Brain pericyte (primary cell): ENCODE measurements at places on chromosomes 3 and 15.

- no peak for DNase-seq
Observed at GRCh38 chr3:23000371-23000770, 202.8 kb upstream of the UBE2E2 start.

GRCh38 chr15:60803059-60803458, 324.1 kb upstream of the ICE2 start:
- DNase-seq: no peak

- DNase-seq: no peak
Observed at GRCh38 chr3:37219266-37219665, 44.9 kb upstream of the LRRFIP2 start.

DNA sequence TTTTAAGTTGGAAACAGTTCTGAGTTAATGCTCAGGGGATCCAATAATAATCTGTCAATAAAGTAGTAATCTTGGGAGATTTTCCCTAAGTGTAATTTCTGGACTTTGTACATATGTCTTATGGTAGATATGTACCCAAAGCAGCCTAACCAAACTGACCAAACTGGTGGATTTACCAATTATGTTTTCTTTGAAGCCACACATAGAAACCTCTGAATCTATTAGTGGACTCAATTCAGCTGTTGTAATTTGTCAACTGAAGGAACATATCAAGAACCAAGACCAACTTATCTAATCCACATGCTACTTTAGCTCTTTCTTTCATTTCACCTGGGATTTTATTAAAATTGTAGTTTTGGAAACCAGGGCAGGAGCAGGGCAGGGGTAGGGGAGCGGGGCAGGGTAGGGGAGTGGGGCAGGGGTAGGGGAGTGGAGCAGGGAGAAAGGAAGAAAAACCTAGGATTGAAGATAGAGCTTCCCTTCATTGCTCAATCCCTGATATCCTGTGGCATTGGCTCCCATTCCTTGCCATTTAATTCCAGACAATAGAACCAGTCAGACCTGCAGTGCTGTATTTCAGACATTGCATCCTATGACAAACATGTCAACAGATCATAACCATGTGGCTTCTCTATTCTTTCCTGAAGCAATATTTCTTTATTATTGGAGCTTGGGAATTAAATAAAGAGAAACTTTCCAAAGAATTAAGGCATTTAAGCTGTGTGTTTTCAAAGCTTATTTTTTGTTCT, 101.8 kb downstream of the NFKBIZ start:
- no peak for DNase-seq

DNA sequence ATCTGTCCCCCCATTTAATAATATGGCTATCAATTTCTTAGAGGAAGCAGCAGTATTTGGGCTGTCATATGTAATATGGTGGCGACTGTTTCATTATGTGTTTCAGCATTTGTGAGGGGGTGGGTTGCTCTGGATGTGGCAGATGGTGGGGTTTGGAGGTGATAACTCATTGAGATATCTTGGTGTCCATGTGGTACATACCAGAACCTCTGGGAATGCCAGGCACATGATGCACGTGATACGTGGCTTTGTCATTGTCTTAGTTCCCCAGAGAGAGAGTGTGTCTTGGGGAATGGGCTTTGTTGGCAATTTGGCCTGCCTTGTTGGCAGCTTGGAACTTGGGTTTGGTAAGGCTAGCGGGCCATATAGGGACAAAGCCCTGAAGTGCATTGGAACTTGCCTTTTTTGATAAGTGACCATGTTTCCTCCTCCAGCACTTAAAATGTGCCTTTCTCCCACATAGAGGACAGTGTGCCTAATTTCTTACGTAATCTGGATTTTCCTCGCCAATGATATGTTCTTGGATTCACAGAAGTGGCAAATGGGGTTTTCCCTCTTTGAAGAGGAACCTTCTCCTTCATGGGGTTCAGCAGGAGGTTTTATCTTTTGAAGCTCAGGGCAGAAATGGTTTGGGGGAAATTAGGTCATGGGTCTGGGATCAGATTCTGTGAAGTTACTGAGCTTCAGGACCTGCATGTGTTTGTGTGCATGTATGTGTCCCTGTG, 79.5 kb downstream of the DNASE1L3 start:
- DNase-seq: no peak

- no peak for DNase-seq
Observed at GRCh38 chr15:33104212-33104611, 90.3 kb downstream of the FMN1 start.

- DNase-seq: no peak
Observed at GRCh38 chr3:160451602-160452001, 2.0 kb upstream of the TRIM59 start.

DNA sequence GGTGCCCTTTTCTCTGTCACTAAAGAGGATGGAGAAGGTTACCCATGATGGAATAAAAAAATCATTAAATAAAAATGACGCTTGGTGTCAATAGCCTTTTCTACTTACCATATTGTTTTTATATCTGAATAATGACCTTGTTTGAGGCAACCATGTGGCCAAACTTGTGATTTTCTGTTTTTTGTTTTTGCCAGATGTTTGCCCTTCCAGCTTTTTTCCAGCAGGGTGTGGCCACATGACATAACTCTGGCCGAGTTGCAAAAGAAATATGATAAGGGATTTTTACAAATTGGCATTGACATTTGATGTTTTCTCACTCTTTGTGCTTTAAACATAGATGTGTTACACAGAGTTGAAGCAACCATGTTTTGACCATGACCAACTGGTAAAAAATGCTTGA, 39.7 kb upstream of the EPHA3 start:
- DNase-seq: no peak

DNA sequence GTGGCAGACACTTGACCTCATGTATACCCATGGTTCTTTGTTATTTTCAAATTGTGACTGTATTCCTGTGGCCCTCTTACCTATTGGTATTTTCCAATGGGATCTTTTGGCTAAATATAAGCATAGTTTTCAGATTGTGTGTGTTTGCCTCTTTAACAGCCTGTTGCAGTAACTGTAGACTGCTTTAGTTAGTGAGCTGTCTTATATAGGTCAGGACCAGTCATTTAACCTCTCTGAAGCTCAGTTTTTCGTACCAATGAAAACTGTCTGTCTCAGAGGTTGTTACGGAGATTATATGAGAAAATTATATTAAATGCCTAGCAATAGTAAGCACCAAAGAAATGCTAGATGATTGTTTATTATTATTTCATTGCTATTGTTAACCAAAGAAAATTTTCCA, 29.3 kb upstream of the CAPN3 start:
- no peak for DNase-seq

- no peak for DNase-seq
Observed at GRCh38 chr3:24493746-24494617, 668 bp downstream of the THRB start.

- DNase-seq: no peak
Observed at GRCh38 chr3:86942206-86942605, 48.7 kb downstream of the VGLL3 start.

DNA sequence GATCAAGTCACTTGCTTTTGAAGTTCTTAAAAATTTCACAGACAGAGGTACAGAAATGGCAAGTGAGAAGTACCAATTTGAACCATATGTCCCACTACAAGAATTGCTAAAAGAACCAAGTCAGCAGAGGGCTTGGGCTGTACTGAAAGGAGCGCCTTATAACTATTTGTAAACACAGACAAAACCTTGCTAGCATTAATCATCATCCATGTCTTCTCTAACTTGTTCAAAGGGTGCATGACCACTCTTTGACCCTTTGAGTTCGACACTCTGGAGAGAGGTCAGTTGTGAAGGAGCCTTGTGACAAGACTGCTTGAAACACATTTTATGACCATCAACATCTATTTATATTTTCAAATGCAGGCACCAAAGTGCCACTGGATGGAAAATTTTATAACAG, 191.7 kb downstream of the PDZRN3 start:
- DNase-seq: no peak

DNA sequence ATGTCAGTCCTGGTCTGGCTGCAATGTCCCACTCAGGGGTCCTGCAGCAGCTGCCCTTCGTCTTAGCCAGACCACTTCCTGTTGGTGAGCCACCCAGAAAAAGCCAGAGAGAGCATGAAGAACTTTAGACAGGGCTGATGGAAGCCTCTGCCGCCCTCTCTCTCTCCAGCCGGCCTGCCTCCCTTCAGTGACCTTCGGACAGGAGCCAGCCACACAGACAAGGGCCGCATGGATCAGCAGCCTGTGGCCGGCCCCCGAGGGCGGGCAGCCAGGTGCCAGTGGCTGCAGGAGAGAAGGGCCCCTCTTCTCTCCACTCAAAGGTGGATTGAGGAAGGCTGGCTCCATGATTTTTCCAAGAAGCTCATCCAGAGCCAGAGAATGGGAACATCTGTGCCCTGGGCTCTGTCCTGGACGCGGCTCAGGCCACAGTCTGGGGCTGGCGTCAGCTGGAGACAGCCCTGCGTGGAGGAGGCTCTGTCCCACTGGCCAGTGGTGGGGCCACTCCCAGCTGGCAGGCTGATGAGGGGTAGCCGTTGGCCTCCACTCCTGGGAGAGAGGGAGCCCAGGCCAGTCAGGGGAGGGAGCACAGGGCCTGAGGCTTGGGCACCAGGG, 42.9 kb downstream of the ISG20 start:
- DNase-seq: no peak

GRCh38 chr3:51390246-51391074, 625 bp upstream of the RBM15B start:
- no peak for DNase-seq

GRCh38 chr3:13046569-13047274, 26.5 kb downstream of the IQSEC1 start:
- DNase-seq: no peak

DNA sequence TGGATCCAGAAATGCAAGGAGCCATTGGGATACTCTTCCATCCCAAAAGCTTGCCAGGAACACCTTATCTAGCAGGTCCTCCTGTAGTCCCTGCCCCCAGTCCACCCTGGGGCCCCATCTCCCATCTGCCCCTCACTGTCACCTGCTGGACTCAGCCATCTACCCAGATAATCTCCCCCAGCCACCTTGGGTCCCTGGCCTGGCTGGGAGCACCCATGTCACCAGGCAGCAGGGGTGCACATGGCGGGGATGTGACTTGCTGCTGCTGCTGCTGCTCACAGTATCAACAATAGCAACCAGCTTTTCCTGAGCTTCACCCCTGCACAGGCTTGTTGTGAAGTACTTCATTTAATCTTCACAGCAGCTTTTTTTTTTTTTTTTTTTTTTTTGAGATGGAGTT, 12.6 kb downstream of the PTH1R start:
- DNase-seq: no peak

DNA sequence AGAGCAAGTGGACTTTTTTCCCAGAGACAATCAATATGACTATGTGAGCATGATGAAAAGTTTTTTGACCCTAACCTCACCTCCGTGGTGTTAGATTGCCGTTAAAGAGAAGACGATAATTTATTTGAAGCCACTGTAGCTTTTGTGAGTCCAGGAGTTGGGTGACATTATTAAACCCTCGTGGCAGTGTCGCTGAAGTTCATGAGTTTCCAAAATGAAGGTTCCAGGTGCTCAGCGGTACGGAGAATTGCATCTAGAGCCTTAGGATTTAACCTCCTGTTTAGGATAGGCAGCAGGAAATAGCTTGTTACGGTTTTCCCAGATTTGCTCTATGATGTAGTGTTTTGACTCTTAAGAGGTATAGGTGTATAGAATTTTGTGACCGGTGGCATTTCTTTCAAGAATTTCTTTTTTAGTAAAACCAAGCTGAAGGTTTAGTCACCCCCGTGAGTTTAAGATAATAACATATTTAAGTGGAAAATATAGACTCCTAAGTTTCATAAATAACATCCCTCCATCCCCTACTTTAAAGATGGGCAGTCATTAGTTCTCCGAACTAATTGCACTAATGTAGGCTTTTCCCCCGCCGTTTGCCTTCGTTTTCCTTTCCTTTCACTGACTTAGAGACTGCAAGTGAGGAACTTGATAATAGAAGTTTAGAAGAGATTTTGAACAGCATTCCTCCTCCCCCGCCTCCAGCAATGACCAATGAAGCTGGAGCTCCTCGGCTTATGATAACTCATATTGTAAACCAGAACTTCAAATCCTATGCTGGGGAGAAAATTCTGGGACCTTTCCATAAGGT, 2.0 kb downstream of the SMC4 start:
- no peak for DNase-seq

DNA sequence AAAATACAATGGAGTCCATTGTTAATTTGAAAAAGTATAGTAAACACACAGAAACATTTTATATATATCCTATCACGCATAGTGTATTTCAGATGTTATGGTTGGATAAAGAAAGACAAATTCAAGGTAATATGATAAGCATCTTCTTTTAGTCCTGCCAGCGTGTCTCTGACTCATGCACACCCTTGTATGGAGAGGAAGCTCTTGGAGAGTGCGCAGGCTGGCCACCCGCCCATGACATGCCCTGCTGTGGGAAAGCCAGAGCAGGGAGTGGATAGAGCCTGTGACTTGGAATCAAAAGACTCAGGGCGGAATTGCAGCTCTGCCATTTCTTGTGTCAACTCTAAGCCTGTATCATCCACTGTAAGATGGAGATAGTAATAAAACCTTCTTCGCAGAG, 23.0 kb upstream of the COPG1 start:
- DNase-seq: no peak

DNA sequence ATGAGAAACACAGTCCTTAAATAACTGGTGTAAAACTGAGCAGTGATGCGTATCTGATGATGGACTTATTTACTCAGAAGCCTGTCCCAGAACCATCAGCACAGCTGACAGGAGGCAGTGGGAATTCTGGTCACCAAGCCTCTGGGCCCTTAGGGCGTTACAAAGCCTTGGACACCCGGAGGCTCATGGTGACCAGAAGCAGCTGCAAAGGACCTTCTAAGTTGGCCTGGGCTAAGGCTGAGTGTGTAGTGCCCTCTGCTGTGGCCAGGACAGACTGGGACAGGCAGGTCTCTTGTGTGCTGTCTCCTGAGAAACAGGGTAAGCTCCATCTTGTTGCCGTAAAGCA, 168.9 kb downstream of the ATP10A start:
- DNase-seq: no peak

- no peak for DNase-seq
Observed at GRCh38 chr3:183576487-183577107, 21.1 kb upstream of the KLHL6 start.

GRCh38 chr3:117439812-117440211, 730.2 kb downstream of the TUSC7 start:
- no peak for DNase-seq

GRCh38 chr3:11706604-11707003, 62.9 kb upstream of the VGLL4 start:
- no peak for DNase-seq

GRCh38 chr15:36373550-36373949, 205.9 kb upstream of the CDIN1 start:
- DNase-seq: no peak
